ENCODE measurements at places on chromosomes 6 and 20. TPM values are rescaled to one million over a fixed set of nuclear protein-coding genes. Genes with fewer than 3 reads are reported as not detected.

DNA sequence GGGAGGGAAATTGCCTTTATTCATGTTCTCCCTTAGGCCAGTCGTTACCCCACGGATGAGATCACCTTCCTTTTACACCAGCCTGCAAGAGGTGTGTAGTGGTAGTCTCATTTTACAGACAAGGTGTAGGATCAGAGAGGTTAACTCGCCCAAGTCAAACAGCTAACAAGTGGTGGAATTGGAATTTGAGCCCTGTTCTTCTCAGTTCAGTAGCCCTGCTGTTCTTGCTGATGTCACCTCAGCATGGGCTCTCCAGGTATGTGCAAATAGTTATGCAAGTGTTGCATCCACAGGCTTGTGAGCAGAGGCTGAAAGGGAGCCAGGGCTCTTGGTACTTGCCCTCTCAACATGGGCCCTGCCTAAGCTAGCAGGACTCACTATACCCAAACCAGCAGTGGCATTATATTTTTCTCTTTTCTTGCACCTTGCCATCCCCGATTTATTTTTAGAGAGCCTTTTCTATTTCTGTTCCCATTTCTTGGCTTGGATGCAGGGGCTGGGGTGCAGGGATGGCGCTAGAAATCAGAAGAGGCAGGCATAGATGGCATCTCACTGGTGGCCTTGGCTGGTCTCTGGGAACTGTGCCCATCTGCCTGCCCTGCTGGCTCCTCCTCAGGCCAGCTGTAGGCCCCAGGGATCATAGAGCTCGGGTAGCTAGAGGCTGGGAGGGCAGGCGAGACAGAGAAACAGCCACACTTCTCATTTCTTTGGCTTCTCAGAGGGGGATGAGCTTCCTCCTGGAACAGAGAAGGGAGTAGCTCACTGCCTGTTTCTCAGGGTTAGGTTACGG lies 18.2 kb downstream of the PPARD start:
- DNase-seq, result no peak

GRCh38 chr6:89013438-89013837 lies 50.0 kb upstream of the RNGTT start:
- no peak for DNase-seq

- no peak for DNase-seq
Measured at GRCh38 chr20:18496042-18496441, 983 bp downstream of the RBBP9 start.

GRCh38 chr6:84731401-84731800 lies 33.0 kb downstream of the TBX18 start:
- DNase-seq, result no peak

GRCh38 chr6:11722220-11722619 lies 56.4 kb downstream of the ADTRP start:
- no peak for DNase-seq

GRCh38 chr6:36246506-36247268 lies 23.2 kb upstream of the PNPLA1 start:
- DNase-seq, result no peak

GRCh38 chr6:16635810-16636602 lies 125.3 kb downstream of the ATXN1 start:
- DNase-seq, result no peak

DNA sequence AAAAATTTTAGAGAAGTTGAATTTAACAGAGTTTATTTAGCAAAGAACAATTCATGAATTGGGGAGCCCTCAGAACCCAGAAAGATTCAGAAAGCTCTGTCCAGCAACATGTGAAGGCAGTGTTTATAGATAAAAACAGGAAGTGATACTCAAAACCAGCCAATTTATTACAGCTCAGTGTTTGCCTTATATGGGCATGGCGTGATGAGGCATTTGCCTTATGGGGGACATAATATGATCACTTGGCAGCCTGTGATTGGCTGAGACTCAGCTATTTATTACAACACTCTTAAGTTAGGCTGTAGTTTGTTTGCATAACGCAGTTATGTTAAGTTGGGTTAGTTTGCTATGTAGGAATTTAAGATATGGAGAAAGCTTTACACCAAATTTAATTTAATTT lies 11.5 kb downstream of the HLA-DPA1 start:
- DNase-seq, result no peak

- DNase-seq, result no peak
Measured at GRCh38 chr6:139649732-139650131, 275.3 kb upstream of the CITED2 start.

DNA sequence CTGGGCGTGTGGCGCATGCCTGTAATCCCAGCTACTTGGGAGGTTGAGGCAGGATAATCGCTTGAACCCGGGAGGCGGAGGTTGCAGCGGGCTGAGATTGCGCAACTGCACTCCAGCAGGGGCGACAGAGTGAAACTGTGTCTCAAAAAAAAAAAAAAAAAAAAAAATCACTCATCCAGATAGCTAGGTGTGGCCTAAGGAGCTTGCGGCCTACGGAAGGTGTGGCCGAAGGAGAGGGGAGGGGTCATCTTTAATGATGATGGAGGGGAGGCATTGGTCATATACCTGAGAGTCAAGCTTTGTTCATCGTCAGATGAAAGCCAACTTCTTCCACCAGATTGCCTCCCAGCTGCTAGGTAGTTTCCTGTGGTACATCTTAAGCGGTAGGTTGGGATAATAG lies 801 bp upstream of the PPARD start:
- no peak for DNase-seq

- no peak for DNase-seq
Measured at GRCh38 chr6:19578481-19578880, 258.7 kb upstream of the ID4 start.

DNA sequence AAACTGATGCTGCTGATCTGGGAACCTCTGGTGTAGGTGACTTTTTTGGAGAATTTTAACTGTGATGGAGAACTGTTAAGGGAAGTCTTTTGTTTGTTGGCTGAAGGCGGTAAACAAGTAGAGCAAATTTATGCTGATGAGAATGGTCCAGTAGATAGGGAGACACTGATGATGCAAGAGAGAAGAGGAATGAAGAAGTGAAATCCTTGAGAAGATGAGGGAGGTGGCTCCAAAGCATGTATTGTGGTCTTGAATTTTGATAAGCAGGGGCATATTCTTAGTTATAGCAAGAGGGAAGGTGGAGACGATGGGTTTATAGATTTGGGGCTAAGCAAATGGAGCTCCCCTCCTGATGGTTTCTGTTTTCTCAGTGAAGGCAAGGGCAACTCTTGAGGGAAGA lies 22.0 kb downstream of the MAPK14 start:
- no peak for DNase-seq

DNA sequence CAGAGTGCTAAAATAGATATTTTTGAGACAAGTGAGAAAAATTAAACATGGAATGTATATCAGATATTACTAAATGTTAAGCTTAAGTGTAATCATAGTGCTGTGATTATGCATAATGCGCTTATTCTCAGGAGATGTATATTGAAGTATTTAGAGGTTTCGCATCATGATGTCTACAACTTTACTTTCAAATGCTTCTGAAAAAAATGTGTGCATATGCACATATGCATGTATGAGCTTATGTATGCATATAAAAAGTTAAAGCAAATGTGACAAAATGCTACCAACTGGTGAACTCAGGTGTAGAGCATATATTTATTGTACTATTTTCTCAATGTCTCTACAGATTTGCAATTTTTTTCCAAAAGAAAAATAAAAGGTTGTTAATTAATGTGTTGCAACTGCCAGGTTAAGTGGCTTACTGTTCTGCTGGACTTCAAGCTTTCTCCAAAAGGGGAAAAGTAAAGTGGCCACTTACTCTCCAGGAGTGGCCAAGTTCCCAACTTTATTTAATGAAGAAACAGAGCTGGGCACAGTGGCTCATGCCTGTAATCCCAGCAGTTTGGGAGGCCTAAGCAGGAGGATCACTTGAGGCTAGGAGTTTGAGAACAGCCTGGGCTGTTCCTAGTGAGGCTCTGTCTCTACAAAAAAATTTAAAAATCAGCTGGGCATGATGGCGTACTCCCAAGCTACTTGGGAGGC lies 48.9 kb downstream of the B4GALT5 start:
- no peak for DNase-seq

DNA sequence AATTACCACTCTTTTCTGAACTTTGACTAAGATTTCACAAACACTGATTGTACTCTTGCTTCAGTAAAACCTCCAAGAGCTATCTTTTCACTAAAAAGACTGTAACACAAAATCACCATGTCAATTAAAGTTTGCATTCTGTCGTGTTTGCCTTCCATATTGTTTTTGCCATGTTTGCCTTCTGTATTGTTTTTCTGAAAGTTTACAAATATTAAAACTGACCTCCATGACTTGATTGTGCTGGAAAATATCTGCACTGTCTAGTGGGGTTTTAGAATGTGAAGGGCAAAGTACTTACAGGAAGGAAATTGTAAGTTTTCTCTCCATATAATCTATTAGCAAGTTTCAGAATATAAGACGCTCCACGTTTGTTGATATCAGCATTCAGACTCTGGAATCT lies 3.4 kb downstream of the SERPINB1 start:
- DNase-seq, result no peak

- no peak for DNase-seq
Measured at GRCh38 chr6:134425513-134425912, 107.6 kb upstream of the SGK1 start.

GRCh38 chr20:10006447-10007090 lies 28.2 kb upstream of the ANKEF1 start:
- DNase-seq, result no peak

DNA sequence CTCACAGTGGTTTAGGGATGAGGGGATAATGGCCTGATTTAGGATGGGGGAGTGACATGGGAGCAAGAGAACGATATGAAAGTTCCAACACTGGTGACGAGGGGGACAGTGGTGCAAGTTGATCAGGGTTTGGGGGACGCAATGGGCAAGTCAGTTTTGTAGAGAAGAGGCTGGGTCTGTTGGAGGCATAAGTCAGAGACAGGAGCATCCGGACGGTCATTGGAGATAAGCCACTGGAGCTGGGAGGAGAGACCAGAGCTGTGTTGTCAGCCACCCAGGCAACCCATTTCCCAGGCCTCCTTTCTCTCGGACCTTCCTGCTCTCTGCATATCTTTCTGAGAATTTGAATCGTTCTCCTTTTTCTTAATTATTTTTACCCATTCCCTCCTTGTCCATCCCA lies 9.5 kb downstream of the DNPH1 start:
- no peak for DNase-seq

DNA sequence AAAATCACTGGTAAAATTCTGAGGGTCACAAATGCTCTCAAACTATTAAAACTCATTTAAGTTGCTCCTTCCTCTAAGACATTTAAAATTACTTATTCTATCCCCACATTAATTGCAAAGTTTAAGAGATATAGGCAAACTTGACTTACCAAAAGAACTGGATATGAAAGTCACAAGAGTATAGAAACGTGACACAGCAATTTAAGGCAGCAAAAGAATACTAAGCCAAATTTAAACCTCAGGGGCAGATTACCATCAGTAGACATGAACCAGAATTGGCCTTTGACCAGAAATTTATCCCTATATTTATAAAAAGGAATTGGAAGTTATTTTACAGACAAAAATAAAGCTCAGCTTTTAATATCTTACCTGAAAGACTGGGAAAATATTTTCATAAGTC lies 56.0 kb downstream of the MAP3K7 start:
- no peak for DNase-seq

DNA sequence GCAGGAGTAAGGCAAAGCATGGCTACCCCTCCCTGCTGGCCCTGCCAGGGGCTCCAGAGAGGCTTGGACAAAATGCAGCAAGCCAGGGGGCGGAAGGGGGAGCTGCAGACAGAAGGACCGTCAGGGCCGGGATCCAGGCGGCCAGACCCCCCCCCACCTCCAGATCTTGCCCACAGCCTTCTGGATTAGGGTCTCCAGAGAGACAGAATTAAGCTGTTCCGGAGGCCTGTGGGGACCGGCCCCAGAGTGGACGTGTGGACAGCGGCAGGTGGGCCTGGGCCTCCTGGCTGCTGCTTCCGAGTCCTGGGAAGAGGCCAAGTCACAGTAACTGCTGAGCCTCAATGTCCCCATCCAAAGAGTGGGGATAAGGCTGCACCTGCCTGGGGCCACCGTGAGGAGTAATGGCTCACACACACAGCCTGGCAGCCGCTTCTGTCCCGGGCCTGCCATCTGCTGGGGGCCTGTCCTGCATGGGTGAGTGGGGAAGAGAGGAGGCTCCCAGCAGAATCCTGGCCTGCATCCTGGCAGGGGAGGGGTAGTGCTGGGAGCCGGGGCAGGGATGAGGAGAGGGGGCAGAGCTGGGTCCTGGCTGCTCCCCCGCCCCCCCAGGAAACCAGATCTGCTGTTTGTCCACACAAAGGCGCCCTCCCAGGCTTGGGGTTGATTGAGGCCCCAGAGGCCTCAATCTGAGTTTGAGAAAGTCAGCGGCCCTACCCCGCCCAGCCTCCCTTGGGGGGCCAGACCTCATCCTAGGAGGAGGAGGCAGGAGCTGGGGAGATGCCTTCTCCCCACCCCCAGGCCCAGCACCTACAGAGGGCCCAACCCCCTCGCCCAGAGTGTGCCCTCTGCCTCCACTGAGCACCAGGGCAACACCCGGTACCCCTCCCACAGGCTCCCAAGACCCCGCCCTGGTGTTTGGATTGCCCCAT lies 3.9 kb downstream of the LAMA5 start:
- DNase-seq, result no peak

DNA sequence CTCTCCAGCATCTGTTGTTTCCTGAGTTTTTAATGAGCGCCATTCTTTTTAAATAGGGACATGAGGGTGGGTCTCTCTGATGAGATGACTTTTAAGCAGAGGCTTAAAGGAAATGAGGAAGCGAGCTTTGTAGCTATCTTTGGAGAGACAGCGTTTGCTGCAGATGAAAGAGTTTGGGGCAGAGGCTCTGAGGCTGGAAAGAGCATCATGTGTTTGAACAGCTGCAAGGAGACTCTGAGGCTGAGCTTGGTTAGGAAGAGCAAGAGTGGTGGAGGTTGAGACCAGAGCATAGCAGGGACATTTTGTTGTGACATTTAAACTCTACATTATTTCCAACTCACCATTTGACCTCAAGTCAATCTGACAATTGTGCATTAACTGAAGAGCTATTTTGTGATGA lies 38.3 kb upstream of the TMX4 start:
- DNase-seq, result no peak

DNA sequence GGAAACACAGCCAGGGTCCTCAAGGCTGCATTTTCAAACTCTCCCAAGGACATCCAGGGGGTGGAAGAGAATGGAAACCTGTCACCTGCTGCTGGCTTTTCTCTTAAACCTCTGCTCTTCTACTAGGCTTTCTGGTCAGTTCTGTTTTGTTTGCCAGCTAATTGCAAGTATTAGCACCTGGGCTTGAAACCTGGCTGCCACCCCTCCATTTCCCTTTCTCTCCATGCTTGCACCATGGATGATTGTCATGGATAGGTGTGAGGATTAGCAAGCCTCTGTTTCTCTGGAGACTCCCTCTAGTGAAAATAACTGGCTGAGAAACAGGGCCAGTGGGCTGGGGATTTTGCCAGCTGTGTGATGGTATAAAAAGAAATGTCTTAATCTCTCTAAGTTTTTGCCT lies 33.0 kb upstream of the GPR6 start:
- no peak for DNase-seq

Gene HAO1
- not detected for total RNA-seq

Gene SEL1L2
- total RNA-seq, result not detected

Gene TMEM217
- total RNA-seq, result 0.62 TPM

Gene ADGRB3
- 0.42 TPM for total RNA-seq

Gene PI3
- total RNA-seq, result 93.4 TPM

Gene CST2
- total RNA-seq, result not detected

Gene MAPK13
- total RNA-seq, result 186 TPM

Gene OPN5
- total RNA-seq, result not detected
